ENCODE measurements at places on chromosomes 11 and 22. TPM values are rescaled to one million over a fixed set of nuclear protein-coding genes. Genes with fewer than 3 reads are reported as not detected.
A peak's percentile ranks its signal among the peaks of the same experiment; 100 is the strongest.

The SMIM35 gene
- not detected for total RNA-seq

The UPB1 gene
- not detected for total RNA-seq

DNA sequence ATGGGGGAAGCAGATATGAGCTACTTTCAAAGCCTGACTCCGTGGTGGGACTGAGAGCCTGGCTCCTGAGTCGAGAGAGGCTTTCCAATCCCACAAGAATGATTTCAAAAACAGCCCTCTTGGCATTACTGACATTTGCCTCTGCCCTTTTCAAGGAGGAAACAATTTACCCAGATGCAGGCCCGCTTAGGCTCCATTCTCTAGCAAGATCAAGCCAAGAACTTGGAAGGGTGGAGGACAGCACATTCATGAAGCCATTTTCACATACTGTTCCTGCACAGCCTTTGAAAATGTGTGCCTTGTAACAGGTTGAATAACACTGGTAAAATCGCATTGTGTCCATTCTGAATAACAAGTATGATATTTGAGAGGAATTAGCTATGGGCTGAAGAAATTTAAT is 58.2 kb upstream of the EED start:
- DNase-seq = no peak

The HEPACAM gene
- not detected for total RNA-seq

DNA sequence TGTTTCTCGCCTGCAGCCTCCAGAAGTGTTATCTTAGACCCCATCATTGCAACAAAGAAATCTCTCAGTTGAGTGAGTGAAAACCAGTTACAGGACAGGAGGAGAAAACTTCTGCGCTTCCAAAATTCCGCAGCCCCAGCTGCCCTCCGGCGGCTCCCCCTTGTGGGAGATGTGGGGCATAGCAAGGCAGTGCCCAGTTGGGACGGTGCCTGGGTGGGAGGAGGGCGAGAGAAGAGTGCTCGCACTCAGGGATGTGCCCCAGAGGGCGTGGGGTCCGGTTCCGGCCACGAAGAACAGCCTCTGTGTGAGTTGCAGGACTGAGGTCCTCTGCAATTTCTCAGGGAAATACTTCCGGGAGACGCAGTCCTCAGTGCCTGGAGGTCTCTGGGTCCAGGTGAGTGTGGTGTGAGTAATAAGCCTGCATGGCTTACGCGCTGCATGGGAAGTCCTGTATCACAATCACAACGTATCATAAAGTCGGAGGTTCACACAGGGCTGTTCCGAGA is 87.0 kb upstream of the BLID start:
- peak; percentile 88 for DNase-seq

The PRR5 gene
- total RNA-seq = 78.2 TPM

DNA sequence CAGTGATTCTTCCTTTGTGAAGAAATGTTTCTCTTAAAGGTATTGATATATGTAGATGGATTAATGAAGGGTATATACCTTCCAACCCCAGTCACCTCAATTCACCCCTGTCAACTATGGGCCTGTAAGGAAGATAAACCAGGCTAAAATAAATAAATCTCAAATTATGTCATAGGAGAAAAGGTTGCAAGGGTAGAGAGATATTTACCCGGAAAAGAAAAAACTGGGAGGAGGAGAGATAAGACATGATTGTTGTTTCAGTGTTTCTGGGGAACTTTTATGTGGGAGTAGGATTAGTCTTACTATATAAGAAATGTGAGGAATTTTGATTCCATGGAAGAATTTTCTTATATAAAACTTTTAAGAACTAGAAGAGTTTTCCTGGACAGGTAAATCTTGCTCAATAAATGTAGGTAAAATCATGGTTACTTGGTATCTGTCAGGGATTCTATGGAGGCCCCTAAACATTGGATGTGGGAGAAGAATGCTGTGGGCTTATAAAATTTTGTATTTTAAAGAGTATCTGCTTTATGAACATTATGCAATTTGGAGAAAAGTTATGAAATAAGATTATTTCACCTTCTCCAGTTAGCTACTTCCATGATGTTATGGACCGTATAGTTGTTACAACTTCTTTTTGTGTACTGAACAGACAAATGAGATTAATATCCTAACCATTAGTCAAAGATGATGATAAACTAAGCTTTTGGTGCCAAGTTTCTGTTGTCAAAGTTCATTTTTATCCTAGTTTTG is 6.4 kb downstream of the YAP1 start:
- DNase-seq = no peak

The SMTNL1 gene
- total RNA-seq = 0.21 TPM

All from myocyte (in vitro differentiated cells).